ENCODE measurements at places on chromosomes 5 and 9. TPM values are rescaled to one million over a fixed set of nuclear protein-coding genes. Genes with fewer than 3 reads are reported as not detected.

- H3K36me3 ChIP-seq, result no peaks in the 10 kb centered on the region
- no peaks in the 10 kb centered on the region for H3K27me3 ChIP-seq
- no peak overlapping the region for H3K4me3 ChIP-seq
- H3K4me1 ChIP-seq, result no peaks in the 10 kb centered on the region
These were observed 19.0 kb downstream of the SNX24 start for GRCh38 chr5:122864400-122864799.

GRCh38 chr9:126563556-126563955, 50.2 kb upstream of the LMX1B start:
- H3K27me3 ChIP-seq, result no peaks in the 10 kb centered on the region
- no peak overlapping the region for H3K4me3 ChIP-seq
- H3K36me3 ChIP-seq, result no peaks in the 10 kb centered on the region
- H3K4me1 ChIP-seq, result no peaks in the 10 kb centered on the region

- no peak overlapping the region for H3K27ac ChIP-seq
- no peaks in the 10 kb centered on the region for H3K27me3 ChIP-seq
- no peaks in the 10 kb centered on the region for H3K4me1 ChIP-seq
- no peak for DNase-seq
These were observed 176.7 kb downstream of the NTRK2 start for GRCh38 chr9:84845956-84846900.

DNA sequence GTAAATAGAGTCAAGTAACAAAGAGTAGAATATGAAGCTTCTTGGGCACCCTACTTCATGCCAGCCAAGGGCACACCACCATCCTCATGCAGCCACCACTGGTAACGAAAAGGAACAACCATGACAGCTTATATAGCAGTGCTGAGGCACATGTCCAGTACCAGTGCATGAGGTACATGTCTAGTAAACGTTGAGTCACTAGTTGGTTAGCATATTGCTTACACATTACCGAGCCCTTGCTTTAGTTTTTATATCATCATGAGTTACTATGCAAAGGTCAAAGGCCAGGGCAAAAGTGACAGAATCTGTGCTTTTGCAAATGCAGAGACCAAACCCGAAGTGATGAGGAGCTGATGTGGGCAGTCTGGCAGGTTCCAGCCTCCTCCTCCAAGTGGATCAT, 147.1 kb upstream of the MAP1B start:
- DNase-seq, result no peak
- H3K36me3 ChIP-seq, result no peaks in the 10 kb centered on the region
- no peak overlapping the region for H3K27ac ChIP-seq

GRCh38 chr9:86945728-86946200, 1.5 kb downstream of the GAS1 start:
- no peak overlapping the region for H3K27ac ChIP-seq
- no peak for DNase-seq
- H3K4me3 ChIP-seq, result peak overlapping the region; percentile 47
- peaks cover 5% of the 10 kb centered on the region for H3K4me1 ChIP-seq
- peaks cover 27% of the 10 kb centered on the region for H3K27me3 ChIP-seq
- peaks cover 3% of the 10 kb centered on the region for H3K36me3 ChIP-seq

DNA sequence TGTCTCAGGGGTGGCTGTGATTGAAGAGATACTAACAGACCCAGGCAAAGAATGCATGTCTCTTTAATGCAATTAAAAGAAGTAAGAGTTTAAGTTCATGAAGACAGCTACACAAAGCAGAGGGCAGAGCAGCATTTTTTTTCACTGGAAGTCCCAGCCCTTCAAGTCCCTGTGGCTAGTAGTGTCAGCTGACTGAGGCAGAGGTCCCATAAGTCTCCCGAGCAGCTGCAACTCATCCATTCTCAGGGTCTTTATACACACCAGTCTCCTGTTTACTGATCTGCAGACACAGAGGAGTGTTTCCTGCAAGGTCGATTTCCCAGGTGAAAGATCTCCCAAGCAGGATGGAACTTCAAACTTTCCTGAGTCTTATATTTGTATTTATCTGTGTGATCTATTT, 169.4 kb upstream of the GLRA1 start:
- H3K27ac ChIP-seq, result no peak overlapping the region
- no peak overlapping the region for H3K4me3 ChIP-seq
- no peak for DNase-seq

DNA sequence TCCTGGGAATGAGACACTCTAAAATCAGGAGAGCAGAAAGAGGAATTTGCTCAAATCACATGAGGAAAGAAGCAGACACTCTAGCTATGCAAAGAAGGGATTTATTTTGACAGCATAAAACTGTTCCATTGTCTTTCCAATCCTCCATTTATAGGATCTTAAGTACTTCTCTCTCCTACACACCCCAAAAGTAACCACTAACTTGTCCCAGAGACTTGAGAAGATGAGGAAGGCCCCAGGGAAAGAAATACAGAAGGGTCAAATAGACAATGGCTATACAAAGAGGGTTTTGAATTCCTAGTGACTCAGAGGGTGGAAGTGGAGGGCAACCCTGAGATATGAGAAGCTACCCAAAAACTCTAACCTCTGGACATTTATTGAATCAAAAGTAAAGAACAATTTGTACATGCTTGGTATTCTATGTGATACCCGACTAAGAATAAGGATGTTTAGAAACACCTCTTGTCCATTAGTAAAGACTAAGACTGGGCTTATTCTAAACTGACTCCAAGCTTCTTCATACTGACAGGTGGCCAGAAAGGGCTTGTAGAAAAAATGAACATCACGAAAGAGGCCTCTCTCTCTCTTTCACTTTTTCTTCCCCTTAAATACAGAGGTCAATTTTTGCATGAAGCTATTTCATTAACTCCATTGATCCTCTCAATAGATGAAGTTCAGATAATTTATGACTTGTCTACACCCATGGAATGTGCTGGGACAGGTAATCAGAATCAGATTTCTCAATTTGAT, 20.6 kb downstream of the DMAC1 start:
- H3K27me3 ChIP-seq, result no peaks in the 10 kb centered on the region
- no peaks in the 10 kb centered on the region for H3K4me1 ChIP-seq

DNA sequence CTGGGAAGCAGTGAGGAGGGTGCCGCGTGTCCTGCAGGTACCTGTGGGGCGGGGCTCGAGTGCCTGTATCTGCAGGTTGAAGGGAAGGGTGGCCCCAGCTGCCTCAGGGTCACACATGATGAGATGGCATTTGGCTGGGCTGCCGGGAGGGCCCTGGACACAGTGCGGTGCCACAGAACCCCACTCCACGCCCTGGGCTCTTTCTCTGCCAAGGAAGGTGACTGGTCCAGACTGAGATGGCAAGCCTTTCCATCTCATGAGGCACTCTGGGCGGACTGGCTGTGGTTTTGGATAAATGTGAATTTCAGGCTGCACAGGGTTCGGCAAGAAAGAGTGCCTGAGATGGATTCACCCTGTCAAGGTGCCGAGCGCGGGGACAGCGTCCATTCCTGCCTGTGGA, 69.4 kb downstream of the FGF18 start:
- H3K36me3 ChIP-seq, result no peaks in the 10 kb centered on the region
- H3K4me3 ChIP-seq, result no peak overlapping the region
- DNase-seq, result no peak
- H3K27me3 ChIP-seq, result no peaks in the 10 kb centered on the region
- H3K27ac ChIP-seq, result no peak overlapping the region

- H3K27ac ChIP-seq, result peak overlapping the region; percentile 91
- H3K27me3 ChIP-seq, result no peaks in the 10 kb centered on the region
These were observed 4.3 kb downstream of the B4GALT1 start for GRCh38 chr9:33162721-33163311.

DNA sequence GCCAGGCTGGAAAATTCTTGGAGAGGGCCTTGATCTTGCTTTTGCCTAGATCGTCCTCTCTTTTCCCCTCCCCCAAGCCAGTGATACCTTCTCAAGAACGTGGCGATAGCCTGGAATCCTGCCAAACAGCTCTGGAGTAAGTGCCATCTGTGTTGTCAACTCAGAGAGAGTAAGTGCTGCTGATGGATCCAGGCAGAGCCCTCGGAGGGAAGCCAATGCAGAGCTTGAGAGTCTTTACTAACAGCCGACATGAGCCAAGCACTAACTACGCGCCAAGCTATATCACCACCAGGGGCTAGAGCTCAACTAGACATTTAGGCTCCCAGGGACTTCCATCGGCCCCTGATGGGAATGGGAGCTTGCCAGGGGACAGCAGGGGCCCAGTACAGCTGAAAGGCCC, 17.6 kb downstream of the RAPGEF1 start:
- no peaks in the 10 kb centered on the region for H3K36me3 ChIP-seq
- H3K4me1 ChIP-seq, result peaks cover 49% of the 10 kb centered on the region
- DNase-seq, result no peak
- no peak overlapping the region for H3K27ac ChIP-seq
- no peaks in the 10 kb centered on the region for H3K27me3 ChIP-seq

- H3K36me3 ChIP-seq, result no peaks in the 10 kb centered on the region
- no peak for DNase-seq
- no peak overlapping the region for H3K27ac ChIP-seq
- H3K27me3 ChIP-seq, result no peaks in the 10 kb centered on the region
- no peak overlapping the region for H3K4me3 ChIP-seq
These were observed 37.2 kb upstream of the TAL2 start for GRCh38 chr9:105625088-105625487.

HSPB3 gene
- total RNA-seq, result not detected

DNA sequence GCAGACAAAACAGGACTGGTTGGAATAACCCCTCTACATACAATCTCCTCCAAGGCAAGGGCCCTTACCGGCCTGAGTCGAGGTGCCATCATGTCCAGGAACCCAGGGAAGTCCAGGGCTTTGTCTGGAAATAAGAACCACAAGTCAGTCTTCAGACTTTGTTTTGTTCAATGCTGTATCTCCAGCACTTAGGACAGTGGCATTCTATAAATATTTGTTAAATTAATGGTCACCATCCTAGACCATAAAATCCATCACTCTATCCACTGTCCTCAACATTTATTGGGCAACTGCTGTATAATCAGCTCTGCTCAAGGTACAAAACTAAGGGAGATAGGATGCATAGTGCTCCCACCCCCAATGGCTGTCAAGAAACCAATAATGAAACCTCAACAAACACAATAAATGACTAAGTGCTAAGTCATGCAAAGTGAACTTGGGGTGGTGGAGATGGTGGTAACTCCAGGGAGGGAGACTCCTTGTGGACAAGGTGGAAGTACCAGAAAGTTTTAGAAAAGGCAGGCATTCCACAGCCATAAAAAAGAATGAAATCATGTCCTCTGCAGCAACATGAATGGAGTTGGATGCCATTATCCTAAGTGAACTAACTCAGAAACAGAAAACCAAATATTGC, 5.0 kb downstream of the RELL2 start:
- peaks cover 8% of the 10 kb centered on the region for H3K4me1 ChIP-seq
- no peaks in the 10 kb centered on the region for H3K27me3 ChIP-seq
- H3K27ac ChIP-seq, result no peak overlapping the region
- no peak for DNase-seq
- H3K36me3 ChIP-seq, result peaks cover 9% of the 10 kb centered on the region

- DNase-seq, result no peak
- no peaks in the 10 kb centered on the region for H3K4me1 ChIP-seq
- H3K27ac ChIP-seq, result no peak overlapping the region
- H3K27me3 ChIP-seq, result no peaks in the 10 kb centered on the region
- H3K4me3 ChIP-seq, result no peak overlapping the region
These were observed 698.4 kb downstream of the DNAH5 start for GRCh38 chr5:13246053-13246452.

- DNase-seq, result no peak
- no peak overlapping the region for H3K4me3 ChIP-seq
- no peaks in the 10 kb centered on the region for H3K36me3 ChIP-seq
- no peaks in the 10 kb centered on the region for H3K27me3 ChIP-seq
- H3K27ac ChIP-seq, result no peak overlapping the region
These were observed 103.2 kb upstream of the VCAN start for GRCh38 chr5:83368319-83368718.

DNA sequence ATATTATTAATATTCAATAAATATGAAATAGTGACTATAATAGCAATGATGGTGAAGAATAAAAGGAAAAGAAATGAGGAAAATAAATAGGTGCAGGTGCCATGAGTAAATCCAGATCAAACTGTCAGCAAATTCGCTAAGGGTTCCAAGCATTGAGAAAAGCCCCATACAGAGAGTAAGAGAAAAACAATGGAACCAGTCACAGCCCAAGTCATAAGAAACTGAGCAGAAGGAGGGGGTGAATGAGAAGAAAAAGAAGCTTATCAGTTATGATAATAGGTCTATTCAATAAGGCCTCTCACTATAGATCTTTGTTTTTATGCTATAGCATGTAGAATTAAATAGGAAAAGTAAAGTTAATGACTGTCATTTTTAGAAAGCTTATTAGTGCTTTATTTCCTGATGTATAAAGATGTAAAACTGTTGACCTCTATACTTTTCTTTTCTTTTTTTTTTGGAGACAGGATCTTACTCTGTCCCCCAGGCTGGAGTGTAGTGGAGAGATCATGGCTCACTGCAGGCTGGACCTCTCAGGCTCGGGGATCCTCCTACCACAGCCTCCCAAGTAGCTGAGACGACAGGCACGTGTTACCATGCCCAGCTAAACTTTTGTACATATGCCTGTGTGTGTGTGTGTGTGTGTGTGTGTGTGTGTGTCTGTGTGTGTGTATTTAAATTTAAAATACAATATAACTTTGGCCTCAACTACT, 72.4 kb downstream of the FYB1 start:
- DNase-seq, result no peak
- H3K27ac ChIP-seq, result no peak overlapping the region
- peaks cover 45% of the 10 kb centered on the region for H3K36me3 ChIP-seq
- peaks cover 15% of the 10 kb centered on the region for H3K4me1 ChIP-seq
- H3K4me3 ChIP-seq, result no peak overlapping the region
- H3K27me3 ChIP-seq, result no peaks in the 10 kb centered on the region

CARD19 gene
- total RNA-seq, result 54.1 TPM

- no peak overlapping the region for H3K27ac ChIP-seq
- H3K4me1 ChIP-seq, result peaks cover 10% of the 10 kb centered on the region
- H3K36me3 ChIP-seq, result no peaks in the 10 kb centered on the region
- DNase-seq, result no peak
- H3K4me3 ChIP-seq, result no peak overlapping the region
These were observed 2.4 kb upstream of the ZBTB43 start for GRCh38 chr9:126802318-126803059.

GRCh38 chr9:73596321-73596720, 444.7 kb downstream of the ANXA1 start:
- no peaks in the 10 kb centered on the region for H3K4me1 ChIP-seq
- DNase-seq, result no peak
- H3K27me3 ChIP-seq, result no peaks in the 10 kb centered on the region
- H3K4me3 ChIP-seq, result no peak overlapping the region

SYK gene
- 8.5 TPM for total RNA-seq

CDC25C gene
- not detected for total RNA-seq

BTNL3 gene
- total RNA-seq, result not detected

All from naive thymus-derived CD4-positive, alpha-beta T cell (primary cell).